Prostate gland (tissue), 2 donors: ENCODE measurements at places on chromosomes 11 and 22. TPM values are rescaled to one million over a fixed set of nuclear protein-coding genes. Genes with fewer than 3 reads are reported as not detected.

- DNase-seq: no peak
- no peaks in the 10 kb centered on the region for H3K36me3 ChIP-seq
- no peaks in the 10 kb centered on the region for H3K27me3 ChIP-seq
- no peak overlapping the region for H3K27ac ChIP-seq
- H3K4me1 ChIP-seq: no peaks in the 10 kb centered on the region
- no peak overlapping the region for H3K4me3 ChIP-seq
These were observed 43.1 kb downstream of the CSNK2A3 start for GRCh38 chr11:11309906-11310305.

GRCh38 chr22:47020166-47020565 is 257.7 kb downstream of the TBC1D22A start:
- H3K4me3 ChIP-seq: no peak overlapping the region
- DNase-seq: no peak
- H3K4me1 ChIP-seq: no peaks in the 10 kb centered on the region
- H3K27ac ChIP-seq: no peak overlapping the region
- no peaks in the 10 kb centered on the region for H3K27me3 ChIP-seq
- H3K36me3 ChIP-seq: no peaks in the 10 kb centered on the region

GRCh38 chr11:110031171-110031570 is 62.0 kb upstream of the ZC3H12C start:
- H3K27me3 ChIP-seq: no peaks in the 10 kb centered on the region
- H3K27ac ChIP-seq: no peak overlapping the region
- no peaks in the 10 kb centered on the region for H3K4me1 ChIP-seq
- DNase-seq: no peak
- no peak overlapping the region for H3K4me3 ChIP-seq
- H3K36me3 ChIP-seq: no peaks in the 10 kb centered on the region

DNA sequence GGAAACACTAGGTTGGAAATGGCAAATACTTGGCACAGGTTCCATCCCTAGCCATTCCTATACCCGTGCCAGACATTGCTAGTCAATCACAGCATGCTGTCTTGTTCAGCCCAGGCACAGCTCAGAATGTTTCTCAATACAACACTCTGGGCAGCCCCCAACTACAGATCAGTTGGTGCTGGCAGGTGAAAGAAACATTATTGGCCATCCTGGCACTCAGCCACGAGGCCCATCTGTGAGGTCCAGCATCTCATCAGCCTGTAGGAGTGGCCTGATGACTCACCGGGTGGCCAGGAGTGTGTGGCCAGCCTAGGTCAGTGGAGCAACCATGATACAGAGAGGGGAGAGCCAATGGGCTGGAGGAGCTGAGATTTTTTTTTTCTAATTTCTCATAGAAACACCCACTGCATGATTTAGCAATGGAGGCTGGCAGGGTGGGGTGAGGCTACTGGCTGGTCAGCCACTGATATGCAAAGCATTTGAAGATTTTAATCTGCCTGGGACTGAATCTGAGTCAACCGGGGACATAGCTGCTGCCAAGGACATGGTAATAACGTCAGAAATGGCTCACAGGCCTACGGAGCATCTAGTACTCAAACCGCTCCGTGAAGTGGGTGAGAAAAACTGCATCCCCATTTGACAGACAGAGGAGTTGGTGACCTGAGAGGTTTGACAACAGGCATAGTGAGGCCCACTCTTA is 5.4 kb downstream of the MYO18B start:
- H3K27ac ChIP-seq: no peak overlapping the region
- H3K4me1 ChIP-seq: no peaks in the 10 kb centered on the region
- H3K4me3 ChIP-seq: no peak overlapping the region
- H3K36me3 ChIP-seq: no peaks in the 10 kb centered on the region
- DNase-seq: no peak

DNA sequence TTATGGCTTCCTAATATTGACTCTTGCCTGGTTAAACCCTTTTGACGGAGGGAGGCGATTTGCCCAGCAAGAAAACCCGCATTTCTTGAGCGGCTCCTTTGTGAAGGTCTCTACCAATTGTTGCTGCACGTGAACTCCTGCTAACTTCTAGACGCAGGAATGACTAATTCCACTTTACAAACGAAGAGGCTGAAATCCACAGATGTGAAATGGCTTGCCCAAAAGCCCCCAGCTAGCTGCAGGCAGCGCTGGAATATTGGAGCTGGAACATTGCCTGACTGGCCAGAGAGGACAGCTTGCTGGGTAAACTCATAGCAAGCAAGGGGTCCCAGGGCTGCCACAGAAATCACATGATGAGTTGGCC is 542 bp downstream of the GCAT start:
- H3K4me1 ChIP-seq: no peaks in the 10 kb centered on the region
- no peak for DNase-seq
- H3K27me3 ChIP-seq: no peaks in the 10 kb centered on the region
- H3K36me3 ChIP-seq: peaks cover 7% of the 10 kb centered on the region
- H3K27ac ChIP-seq: peak overlapping the region; percentile 91

DNA sequence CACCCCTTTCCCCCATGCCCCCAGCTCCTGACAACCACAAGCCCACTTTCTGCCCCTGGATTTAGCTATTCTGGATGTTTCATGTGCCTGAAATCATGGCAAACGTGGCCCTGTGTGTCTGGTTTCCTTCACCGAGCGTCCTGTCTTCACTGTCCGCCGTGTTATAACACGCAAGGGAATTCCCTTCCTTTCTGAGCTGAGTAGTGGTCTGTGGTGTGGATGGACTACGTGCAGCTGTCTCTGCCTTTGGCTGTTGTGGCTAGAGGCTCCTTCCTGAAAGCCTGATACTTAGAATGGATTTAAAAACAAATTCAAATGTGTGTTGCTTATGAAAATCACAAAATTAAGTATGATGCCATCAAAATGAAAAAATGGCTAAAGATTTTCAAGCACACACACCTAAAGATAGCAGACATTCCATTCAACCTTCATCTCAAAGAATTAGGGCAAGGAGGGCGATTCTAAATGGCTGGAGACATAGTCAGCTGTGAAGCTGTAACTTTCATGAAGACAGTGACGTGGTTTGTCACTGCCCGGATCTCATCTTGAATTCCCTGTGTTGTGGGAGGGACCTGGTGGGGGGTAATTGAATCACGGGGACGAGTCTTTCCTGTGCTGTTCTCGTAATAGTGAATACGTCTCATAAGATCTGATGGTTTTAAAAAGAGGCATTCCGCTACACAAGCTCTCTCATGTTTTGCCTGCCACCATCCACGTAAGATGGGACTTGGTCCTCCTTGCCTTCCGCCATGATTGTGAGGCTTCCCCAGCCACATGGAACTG is 30.5 kb downstream of the KCNQ1 start:
- no peaks in the 10 kb centered on the region for H3K27me3 ChIP-seq
- H3K4me3 ChIP-seq: no peak overlapping the region
- H3K27ac ChIP-seq: no peak overlapping the region
- H3K36me3 ChIP-seq: no peaks in the 10 kb centered on the region

GRCh38 chr11:19499999-19500398 is 212.6 kb upstream of the NAV2 start:
- no peak for DNase-seq
- no peaks in the 10 kb centered on the region for H3K4me1 ChIP-seq

DNA sequence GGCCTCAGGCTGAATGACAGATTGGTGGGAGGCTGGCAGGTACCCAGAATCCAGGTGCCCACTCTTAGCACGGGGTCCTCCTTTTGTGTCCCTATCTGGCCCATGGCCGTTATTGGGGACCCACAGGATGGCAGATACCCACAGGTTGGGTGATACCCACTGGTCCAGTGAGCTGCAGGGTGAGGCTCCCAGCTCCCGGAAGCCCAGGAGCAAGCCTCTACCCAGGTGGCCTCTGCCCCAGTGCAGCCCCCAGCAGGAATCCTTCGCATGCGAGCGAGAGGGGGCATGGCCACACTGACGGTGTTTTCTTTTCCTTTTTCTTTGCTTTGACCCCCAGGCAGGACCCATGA is 116.1 kb downstream of the PHF21B start:
- no peaks in the 10 kb centered on the region for H3K4me1 ChIP-seq
- no peak overlapping the region for H3K27ac ChIP-seq
- no peak overlapping the region for H3K4me3 ChIP-seq
- no peaks in the 10 kb centered on the region for H3K27me3 ChIP-seq

DNA sequence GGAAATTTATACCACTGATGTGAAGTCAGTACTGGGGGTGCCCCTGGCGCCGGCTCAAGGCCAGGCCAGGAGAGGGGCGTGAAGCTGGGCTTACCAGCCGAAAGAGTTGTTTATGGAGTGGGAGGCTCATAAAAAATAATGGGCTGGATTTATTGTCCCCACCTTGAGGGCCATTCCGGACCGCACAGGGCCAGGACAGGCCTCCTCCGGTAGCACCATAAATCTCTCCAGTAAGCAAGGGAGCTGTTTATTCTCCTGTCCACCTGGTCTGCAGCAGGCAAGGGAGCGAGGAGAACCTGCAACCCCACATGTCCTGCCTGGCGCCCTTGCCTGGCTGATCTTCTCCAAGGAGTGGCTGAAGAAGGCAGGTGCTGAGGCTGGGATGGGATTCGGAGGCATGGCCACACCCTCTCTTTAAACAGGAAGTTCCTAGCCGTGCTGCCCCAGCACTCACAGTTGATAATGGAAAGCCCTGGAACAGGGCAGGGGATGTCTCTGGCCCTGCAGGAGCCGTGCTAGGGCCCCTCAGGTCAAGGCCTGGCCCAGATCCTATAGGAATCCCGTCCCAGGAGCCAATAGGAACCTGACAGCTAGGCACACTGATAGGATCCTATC is 65.1 kb downstream of the SCUBE1 start:
- H3K27ac ChIP-seq: no peak overlapping the region
- H3K4me1 ChIP-seq: no peaks in the 10 kb centered on the region
- H3K4me3 ChIP-seq: no peak overlapping the region
- H3K27me3 ChIP-seq: no peaks in the 10 kb centered on the region

DNA sequence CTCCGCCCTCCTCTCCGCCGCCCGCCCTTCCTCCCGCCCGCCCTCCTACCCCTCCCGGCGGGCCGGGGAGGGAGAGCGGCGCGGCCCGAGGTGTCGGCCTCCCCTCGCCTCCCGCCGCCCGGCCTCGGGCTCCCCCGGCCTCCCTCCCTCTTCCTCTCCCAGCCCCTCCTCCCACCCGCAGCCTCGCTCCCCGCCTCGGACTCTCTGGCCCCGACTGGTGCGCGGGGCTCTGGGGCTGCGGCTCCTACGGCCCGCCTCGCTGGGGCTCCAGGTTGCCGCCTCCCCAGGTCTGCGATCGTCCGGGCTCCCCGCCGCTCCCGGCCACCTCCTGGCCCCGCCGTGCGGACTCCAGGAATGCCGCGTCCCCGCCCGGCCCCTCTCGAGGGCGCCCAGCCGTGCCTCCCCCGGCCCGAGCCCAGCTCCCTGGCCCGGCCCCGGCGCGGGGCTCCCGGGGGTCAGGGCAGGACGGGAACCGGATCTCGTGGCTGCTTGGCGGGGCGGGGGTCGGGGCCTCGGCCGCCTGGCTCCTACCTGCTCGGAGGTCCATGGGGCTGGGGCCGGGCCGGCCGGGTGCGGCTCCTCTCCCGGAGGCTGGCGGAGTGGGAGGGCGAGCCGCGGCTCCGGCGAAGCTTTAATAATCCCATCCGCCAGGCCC is at the start of gene CLCF1:
Gene CLCF1, minus strand, starts transcription at position 606 of the 655 bp plus-strand sequence. Its CDS starts 59 bp downstream, at position 547.
- no peaks in the 10 kb centered on the region for H3K27me3 ChIP-seq
- peak within 1 kb of the TSS; percentile 81 for H3K4me3 ChIP-seq
- H3K4me1 ChIP-seq: peaks cover 19% of the 10 kb centered on the region
- DNase-seq: no peak
- no peaks in the 10 kb centered on the region for H3K36me3 ChIP-seq

- no peaks in the 10 kb centered on the region for H3K36me3 ChIP-seq
- DNase-seq: no peak
- H3K27me3 ChIP-seq: no peaks in the 10 kb centered on the region
These were observed 470.6 kb downstream of the NTM start for GRCh38 chr11:131841028-131841427.

GRCh38 chr11:121291896-121292494 is 576 bp upstream of the SC5D start:
- no peaks in the 10 kb centered on the region for H3K4me1 ChIP-seq
- peak overlapping the region; percentile 73 for H3K4me3 ChIP-seq
- no peaks in the 10 kb centered on the region for H3K36me3 ChIP-seq

GRCh38 chr22:30998329-30998728 is 29.3 kb downstream of the TUG1 start:
- no peaks in the 10 kb centered on the region for H3K27me3 ChIP-seq
- no peak overlapping the region for H3K27ac ChIP-seq
- H3K4me3 ChIP-seq: no peak overlapping the region
- no peaks in the 10 kb centered on the region for H3K36me3 ChIP-seq
- H3K4me1 ChIP-seq: no peaks in the 10 kb centered on the region

GRCh38 chr11:120893440-120894201 is 130.3 kb upstream of the TBCEL start:
- DNase-seq: no peak
- no peaks in the 10 kb centered on the region for H3K27me3 ChIP-seq
- no peak overlapping the region for H3K4me3 ChIP-seq
- H3K27ac ChIP-seq: no peak overlapping the region

GRCh38 chr11:61293867-61294716 is 1.0 kb downstream of the VWCE start:
- H3K4me3 ChIP-seq: peak overlapping the region; percentile 39
- no peak for DNase-seq
- peaks cover 5% of the 10 kb centered on the region for H3K4me1 ChIP-seq
- H3K27me3 ChIP-seq: no peaks in the 10 kb centered on the region
- H3K27ac ChIP-seq: peak overlapping the region; percentile 57
- H3K36me3 ChIP-seq: no peaks in the 10 kb centered on the region

DNA sequence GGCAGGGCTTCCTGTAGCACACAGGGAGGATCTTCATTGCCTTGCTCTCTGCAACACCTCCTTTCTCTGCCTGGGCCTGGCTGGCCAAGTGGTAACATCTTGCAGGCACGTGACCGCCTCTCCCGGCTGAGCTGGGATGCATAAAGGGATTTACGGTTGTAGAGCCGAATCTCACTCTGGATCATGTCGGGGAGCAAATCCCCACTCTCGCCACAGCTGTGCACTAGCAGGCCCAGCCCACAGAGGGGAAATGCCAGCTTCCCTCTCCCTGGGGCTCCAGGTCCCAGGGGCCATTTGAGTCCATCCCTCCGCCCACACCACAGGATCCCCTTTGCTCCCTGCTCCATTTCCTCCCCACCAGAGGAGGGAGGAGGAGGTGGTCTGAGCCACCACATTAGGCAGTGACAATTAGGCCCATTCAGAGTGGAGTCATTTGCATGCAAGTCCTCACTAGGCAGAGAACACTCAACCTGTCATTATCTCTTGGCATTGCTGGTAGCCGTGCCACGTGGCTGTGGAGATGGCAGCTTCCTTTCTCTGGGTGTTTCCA is 196.7 kb downstream of the DSCAML1 start:
- peaks cover 8% of the 10 kb centered on the region for H3K27me3 ChIP-seq
- H3K27ac ChIP-seq: no peak overlapping the region
- H3K36me3 ChIP-seq: no peaks in the 10 kb centered on the region
- DNase-seq: no peak

- no peak for DNase-seq
- H3K36me3 ChIP-seq: no peaks in the 10 kb centered on the region
- H3K4me3 ChIP-seq: no peak overlapping the region
- no peaks in the 10 kb centered on the region for H3K27me3 ChIP-seq
- H3K27ac ChIP-seq: no peak overlapping the region
These were observed 56.1 kb downstream of the CHST1 start for GRCh38 chr11:45609337-45609736.

The SLCO2B1 gene
- 32.0 TPM for total RNA-seq

The MS4A6E gene
- not detected for total RNA-seq

The USH1C gene
- total RNA-seq: not detected

The TAF1D gene
- total RNA-seq: 39.3 TPM

The ANKK1 gene
- 2.4 TPM for total RNA-seq

The DDIAS gene
- 6.5 TPM for total RNA-seq

The RHOD gene
- total RNA-seq: 69.5 TPM

The KCNJ1 gene
- not detected for total RNA-seq

The MYEOV gene
- total RNA-seq: not detected
